SW480 (cell line): ENCODE measurements at places on chromosomes 12 and 14.

DNA sequence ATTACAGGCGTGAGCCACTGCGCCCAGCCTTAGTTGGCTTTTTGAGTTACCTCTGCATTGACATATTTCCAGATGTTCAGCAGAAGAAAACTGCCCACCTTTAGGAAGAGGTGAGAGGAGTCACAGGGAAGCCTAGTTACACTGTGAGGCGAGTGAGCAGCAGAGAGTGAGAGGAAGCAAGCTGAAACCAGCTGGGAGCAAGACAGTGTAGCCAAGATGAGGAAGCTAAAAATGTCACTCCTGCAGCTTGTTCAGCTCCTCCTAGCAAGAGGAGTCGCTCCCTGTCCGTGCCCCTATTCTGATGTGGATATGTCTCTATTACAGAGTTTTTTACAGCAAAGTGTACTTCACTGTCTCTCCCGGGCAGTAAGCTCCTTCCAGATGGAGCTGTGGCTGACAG is 127.6 kb downstream of the GXYLT1 start:
- DNase-seq, result no peak

- DNase-seq, result no peak
These were observed 80.7 kb downstream of the ARMH4 start for GRCh38 chr14:58071341-58071740.

DNA sequence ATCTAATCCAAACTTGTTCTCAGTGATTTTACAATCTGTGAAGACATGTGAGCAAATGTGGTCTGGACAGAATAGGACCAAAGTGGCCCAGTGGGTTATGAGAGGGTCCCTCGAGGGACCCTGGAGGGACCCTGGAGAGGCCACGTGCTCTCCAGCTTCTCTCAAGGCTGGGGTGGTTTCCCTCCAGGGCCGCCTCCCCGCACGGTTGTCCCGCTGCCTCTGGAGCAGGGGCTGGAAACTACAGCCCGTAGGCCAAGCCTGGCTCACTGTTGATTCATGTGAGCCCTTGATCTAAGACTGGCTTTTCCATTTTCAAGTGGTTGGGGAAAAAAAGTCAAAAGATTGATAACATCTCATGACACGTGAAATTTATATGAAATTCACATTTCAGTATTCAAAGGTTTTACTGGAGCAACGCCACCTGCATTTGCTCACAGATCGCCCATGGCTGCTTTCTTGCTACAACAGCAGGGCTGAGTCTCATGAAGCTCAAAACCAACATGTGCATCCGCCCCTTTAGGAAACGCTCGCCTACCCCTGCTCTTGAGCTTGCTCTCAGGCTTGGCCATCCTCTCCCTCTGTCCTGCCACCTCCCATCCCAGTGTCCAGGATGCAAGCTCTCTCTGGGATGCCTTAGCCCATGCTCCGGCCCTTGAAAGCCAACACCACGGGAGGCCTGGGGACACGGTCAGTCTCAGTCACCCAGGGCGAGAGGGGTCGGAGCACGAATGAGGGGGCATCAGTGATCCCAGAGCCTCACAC is 12.1 kb upstream of the LRTM2 start:
- no peak for DNase-seq

DNA sequence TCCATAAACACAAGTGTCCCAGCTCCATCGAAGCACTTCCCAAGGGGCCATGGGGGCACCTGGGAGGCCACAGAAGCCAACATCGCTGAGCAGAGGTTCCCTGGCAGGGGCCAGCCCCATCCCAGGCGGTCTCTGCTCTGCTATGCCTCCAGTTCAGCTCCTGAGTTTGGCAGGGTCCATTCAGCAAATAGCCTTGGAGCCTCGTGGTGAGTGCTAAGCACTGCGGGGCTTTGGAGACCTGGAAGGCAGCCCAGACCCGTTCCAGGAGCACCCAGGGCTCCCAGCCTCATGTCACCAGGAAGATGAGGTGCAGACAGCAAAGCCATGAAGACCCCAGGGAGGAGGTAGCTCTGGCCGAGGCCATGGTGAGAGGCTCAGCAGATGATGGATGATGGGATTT is 109.5 kb downstream of the LGMN start:
- no peak for DNase-seq

GRCh38 chr12:48122065-48122834 is 3.1 kb downstream of the PFKM start:
- no peak for DNase-seq

GRCh38 chr12:124394462-124395128 is 99.7 kb downstream of the RFLNA start:
- no peak for DNase-seq

DNA sequence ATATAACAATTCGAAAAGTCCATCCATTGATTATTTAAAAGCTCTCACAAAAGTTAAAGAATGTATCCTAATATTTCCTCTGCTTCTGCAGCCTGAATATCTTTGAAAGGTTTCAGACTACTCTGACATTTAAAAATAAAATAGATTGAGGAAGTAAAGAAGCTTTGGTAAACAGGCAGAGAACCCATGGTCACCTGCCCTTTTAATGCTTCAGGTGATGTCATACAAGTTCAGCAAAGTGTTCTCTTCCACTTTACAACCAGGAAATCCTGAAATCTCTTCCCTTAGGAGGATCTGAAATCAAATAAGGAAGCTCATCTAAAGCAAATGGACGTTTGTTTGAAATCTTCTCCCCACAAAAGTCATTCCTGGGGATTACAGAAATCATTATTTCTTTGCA is 322.4 kb downstream of the PDZRN4 start:
- DNase-seq, result no peak

DNA sequence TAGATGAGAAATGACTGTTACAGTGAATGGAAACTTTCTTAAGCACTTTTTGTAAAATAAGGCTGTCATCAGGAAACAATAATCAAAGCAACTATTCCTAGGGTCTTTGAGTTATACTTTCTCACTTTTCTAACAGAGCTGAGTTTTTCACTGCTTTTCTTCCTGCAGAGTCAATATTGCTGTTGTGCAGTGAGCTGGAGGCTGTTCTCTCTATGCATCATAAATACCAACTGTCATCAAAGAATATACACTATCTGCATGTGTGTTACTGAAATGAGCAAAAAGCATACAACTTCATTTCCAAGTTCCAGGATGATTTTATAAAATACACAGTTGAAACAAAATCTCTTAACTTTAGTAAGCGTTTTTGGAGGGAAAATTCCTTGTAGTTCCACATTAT is 110.4 kb upstream of the CPSF6 start:
- DNase-seq, result no peak

DNA sequence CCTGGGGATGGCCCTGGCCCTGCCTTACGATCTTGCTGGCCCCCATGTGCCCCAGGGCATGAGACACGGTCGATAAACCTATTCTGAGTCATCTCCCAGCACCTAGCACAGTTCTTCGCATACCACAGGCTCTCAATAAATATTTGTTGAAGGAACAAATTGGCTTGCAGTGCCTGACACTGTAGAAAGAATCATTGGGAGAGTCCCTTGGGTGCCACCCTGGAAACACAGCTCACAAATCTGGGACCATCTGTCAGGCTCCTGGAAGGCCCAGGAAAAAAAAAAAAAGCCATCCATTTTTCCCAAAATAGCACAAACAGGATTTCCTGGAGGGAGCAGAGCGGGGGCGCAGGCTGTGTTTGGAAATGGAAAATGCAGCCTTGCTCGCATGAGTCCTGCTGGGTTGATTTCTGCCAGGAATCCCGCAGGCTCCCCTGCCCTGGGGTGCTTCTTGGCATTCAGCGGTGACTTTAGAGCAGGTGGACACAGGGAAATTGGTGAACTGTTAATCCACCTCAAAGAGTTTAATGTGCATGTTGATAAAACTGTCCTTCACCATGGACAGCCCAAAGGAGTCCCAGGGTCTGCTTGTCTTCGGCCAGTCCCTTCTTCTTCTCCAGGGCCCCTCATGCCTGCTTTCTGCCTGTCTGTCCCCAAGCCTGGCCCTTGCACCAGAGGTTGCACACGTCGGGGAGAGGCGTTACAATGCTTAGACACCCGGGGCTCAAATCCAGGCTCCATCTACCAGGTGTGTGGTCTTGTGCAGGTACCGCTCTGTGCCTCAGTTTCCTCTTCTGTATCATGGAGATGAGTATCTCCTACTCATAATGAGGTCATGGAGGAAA is 106.1 kb upstream of the RFLNA start:
- DNase-seq, result no peak

- DNase-seq, result peak; percentile 16
These were observed 203.6 kb downstream of the NOVA1 start for GRCh38 chr14:26394150-26394810.

- DNase-seq, result no peak
These were observed 42.0 kb downstream of the CKB start for GRCh38 chr14:103480595-103480994.

GRCh38 chr12:93894391-93895088 is 217.4 kb downstream of the CRADD start:
- no peak for DNase-seq

GRCh38 chr12:13208533-13209435 is 12.3 kb downstream of the EMP1 start:
- DNase-seq, result no peak

DNA sequence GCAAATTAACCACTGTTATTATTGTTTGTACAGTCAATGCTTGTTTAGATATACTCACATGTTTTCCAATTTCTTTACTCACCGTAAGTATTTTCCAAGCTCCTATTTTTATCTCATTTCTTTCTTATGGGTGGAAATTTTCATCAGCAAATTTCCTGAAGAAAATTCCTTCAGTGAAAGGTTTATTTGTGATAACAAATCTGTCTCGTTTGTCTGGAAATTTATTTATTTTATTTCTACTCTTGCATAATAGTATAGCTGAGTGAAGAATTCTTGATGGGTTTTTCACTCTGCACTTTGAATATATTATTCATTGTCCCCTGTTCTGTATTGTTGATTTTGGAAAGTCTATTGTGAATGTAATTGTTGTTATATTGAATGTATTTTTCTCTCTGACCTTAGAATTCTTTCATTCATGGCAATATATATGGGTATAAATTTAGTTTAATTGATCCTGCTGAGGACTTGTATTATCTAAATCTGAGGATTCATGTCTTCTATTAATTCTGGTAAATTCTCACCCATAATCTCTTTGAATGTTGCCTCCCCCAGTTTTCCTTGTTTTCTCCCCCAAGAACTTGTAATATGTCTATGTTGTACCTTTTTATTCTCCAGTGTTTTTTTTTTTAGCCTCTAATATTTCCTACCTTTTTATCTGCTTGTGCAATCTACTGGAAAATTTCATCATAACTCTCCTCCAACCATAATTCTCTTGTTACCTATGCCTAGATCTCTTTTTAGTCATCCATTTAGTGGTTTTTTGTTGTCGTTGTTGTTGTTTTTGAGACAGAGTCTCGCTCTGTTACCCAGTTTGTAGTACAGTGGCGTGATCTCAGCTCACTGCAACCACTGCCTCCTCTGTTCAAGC is 21.6 kb upstream of the HOXC13 start:
- DNase-seq, result no peak

DNA sequence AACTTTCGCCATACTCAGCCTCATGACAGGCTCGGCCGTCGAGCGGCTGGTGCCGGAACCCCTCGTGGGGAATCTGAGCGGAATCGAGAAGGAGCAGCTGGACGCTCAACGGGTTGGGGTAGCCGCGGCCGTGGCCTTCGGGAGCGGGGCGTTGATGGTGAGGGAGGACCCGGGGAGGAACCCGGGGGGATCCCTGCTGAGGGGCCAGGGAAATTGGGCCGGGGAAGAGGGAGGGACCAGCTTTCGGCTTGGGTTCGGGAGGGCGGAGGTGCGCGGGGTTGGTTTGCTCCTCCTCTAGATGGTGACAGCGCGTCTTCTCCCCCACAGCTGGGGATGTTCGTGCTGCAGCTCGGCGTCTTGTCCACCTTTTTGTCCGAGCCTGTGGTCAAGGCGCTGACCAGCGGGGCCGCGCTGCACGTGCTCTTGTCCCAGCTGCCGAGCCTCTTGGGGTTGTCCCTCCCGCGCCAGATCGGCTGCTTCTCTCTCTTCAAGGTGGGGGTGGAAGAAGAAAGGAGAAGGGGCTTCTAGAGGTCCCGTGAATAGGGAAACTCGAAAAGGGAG is 9.8 kb downstream of the ARHGEF25 start:
- no peak for DNase-seq

- DNase-seq, result no peak
These were observed 322.2 kb upstream of the DIO3 start for GRCh38 chr14:101239065-101239464.

DNA sequence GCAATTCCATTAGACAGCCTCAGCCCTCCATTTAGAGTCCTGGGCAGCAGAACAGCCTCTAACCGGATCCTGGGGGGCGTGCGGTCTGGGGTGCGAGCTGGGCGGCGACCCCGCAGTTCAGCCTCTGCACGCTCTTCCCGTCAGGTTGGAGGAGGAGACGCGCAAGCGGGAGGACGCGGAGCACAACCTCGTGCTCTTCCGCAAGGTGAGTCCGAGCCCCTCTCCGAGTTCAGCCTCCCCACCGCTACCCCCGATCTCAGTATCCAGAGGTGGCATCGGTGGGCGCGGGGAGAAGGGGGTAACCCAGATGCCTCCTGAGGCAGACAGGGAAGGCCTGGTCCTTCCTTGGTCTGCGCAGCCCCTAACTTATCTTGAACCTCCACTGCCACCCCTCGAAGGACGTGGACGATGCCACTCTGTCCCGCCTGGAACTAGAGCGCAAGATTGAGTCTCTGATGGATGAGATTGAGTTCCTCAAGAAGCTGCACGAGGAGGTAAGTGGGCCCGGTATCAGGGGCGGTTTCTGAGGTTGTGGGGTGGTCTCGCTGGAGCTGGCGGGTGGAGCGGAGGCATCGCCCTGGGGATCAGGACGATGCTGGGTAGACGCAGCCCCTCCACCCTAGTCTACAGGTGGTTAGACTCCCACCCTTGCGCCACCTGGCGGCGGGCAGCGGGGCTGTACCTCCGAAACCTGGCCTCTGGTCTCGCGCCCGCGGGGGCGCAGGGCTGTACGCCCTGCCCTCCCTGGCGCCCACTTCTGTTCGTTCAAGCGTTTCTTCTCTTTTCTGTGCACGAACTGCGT is 1.3 kb downstream of the PRPH start:
- DNase-seq, result peak; percentile 58

DNA sequence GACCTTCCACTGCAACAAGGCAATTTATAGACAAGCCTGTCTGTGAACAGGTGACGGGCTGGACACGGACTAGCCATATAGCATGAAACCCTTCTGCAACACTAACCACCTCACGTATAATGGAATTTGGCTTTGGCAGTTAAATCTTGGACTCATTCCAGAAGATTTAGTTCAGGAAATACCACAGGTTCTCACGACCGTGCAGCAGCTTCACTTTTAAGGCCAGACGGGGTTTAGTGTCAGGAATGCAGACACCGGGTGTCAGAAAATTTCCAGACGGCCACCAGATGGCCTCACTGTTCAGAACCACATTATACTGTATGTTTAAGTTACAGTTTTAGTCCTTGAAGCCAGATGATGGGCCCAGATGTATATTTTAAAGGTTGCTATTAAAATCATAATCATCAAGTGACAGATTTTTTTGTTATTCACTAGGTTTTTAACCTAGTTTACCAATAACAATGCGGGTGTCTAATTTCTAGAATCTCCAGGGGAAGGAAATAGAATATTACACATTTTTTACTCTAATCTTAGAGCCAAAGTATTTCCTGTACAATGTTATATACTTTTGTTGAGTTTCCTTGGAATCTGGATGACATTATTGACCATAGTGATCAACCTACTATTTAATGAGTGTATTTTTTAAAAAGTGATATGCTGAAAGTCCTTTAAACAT is 90.5 kb upstream of the TMPO start:
- peak; percentile 72 for DNase-seq
